ENCODE measurements at places on chromosomes 12 and 14.
A peak's percentile ranks its signal among the peaks of the same experiment; 100 is the strongest.

DNA sequence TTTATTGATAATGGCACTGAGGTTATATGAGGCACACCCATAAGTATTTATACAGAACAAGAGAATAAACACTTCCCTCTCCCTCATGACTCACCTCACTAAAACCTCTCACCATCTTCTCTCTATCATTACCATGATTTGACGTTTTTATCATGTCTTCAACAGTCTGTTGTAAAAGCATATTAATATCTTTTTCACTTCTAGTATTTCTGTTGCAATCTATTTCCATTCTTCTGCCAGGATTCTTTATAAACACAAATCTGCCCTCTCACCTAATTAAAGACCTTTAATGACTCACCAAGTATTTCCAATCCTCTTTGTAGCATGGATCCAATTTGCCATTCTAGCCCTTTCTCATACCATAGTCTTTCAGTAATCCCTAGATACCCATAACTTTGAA lies 527.7 kb downstream of the SLC16A7 start:
- no peak for DNase-seq

GRCh38 chr14:29042551-29042950 lies 276.0 kb downstream of the FOXG1 start:
- DNase-seq, result no peak

GRCh38 chr14:73168274-73168673 lies 32.0 kb downstream of the PSEN1 start:
- no peak for DNase-seq

GRCh38 chr12:53268630-53269562 lies 797 bp downstream of the ESPL1 start:
- DNase-seq, result peak; percentile 15

DNA sequence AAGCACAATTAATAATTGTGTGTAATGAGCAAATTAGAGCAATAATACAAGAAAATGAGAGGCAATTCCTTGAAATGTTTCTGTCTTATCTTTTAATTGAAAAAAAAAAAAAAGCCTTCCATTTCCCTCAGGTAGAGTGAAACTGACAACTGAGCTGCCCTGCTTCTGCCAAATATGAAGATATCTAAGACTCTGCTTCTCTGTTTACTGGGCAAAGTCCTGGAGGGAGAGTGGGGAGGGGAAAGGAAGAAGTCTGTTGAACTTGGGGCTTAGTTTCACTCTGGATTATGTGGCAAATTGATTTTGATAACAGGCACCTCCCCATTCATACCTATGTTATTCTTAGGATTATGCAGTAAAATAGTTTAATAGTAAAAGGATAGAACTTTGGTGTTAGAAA lies 364.9 kb downstream of the NRXN3 start:
- DNase-seq, result no peak

- no peak for DNase-seq
Measured at GRCh38 chr12:102959391-102959790, 1.9 kb downstream of the ASCL1 start.

DNA sequence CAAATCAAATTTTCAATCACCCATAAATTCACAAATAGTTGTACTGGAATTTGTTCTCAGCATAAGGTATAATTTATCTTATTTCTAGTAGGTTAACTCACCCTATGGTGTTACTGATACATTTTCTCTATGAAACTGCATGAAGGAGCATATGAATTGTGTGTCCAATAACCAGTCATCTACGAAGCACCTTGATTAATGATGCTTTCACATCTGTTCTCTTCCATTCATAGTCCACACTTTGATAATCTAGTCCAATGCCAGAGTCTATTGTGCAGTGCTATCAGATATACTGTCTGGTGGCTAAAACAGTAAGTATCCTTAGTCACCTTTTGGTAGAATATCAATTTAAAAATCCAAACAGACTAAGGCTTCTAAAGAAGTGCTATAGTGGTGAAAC lies 876.0 kb downstream of the RPS29 start:
- DNase-seq, result no peak

DNA sequence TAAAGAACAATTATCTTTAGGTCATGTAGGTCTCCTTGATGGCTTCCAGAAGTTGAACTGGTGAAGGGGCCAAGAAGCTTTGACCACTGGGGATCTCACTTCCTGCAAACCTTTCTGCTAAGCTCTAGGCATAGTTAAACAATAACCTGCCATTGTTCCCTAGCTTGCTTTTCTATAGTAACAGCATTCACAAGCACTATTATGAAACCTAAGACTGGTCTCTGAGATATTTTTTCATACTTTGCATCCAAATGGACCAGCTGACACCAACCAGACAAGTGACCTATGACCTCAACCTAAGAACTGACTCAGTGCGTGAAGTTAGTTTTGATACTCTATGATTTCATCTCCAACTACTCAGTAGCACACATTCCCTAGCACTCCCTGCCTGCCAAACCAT lies 129.1 kb downstream of the PTPRB start:
- DNase-seq, result no peak

- DNase-seq, result no peak
Measured at GRCh38 chr14:21015312-21015711, 9.5 kb downstream of the NDRG2 start.

DNA sequence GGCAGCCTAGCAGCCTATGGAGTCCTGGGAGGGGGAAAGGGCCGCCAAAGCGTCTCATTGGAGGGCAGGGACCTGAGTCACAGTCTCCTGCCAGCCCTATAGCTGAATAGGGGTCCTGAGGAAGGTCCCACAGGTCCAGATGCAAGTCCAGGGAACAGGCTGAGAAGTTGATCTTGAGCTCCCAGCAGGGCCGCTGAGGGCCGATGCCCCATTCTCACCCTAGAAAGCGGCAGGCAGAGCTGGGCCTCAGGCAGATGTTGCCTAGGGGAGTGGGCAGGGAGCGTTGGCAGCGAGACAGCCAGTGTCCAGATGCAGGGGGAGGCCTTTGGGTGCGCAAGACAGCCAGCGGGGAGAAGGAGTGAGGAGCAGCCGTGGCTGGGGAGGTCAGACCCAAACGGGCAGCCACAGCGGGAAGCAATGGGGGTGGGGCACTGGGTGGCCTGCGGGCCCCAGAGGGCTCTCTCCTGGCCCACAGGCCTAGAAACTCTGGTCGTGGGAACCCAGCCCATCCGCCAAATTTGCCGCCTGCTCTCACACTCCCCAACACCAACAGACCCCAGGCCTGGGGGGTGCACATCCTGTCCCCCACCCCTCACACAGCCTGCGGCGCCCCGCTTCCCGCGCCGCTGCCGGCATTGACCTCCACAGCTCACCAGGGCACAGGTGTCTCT lies 1.1 kb downstream of the HDAC7 start:
- DNase-seq, result peak; percentile 32

- no peak for DNase-seq
Measured at GRCh38 chr12:32876004-32876403, 20.6 kb downstream of the PKP2 start.

DNA sequence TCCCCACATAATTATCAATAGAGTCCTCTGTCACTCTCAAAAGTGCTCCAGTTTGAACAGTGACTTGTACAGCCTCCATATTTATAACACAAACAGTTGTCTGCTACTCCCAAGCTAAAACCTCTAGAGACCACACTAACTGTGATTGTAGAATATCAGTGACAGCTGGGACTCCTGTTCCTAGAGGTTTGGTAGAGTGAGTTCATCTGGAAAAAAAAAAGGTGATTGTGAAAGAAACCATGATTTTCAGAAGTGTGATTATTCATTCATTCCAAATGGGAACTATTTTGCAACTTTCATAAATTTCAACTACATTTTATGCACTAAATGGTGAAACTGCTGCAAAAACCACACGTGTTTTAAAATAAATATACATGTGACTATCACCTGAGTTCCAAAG lies 128.0 kb upstream of the PLXNC1 start:
- no peak for DNase-seq

- DNase-seq, result peak; percentile 3
Measured at GRCh38 chr12:46493150-46493833, 120.7 kb upstream of the SLC38A2 start.
